Activated T-helper 2 cell treated with anti-CD3 and anti-CD28 coated beads, Interferon-gamma antibody, Interleukin-2, Interleukin-4, amounts not matched to agents 10 μg/mL and 5 μg/mL and 100 μg/mL, durations not matched to agents 14 hours and 24 hours and 36 hours (primary cell): ENCODE measurements at places on chromosomes 16 and 17. TPM values are rescaled to one million over a fixed set of nuclear protein-coding genes. Genes with fewer than 3 reads are reported as not detected.

DDX42 gene
- 138 and 144 TPM in 2 replicates for total RNA-seq

CNGB1 gene
- not detected in 2 replicates for total RNA-seq

DGKE gene
- 26.5 and 28.9 TPM in 2 replicates for total RNA-seq

KRTAP4-1 gene
- not detected in 2 replicates for total RNA-seq

TTYH2 gene
- 17.0 and 19.6 TPM in 2 replicates for total RNA-seq

OR1F1 gene
- not detected in 2 replicates for total RNA-seq

GDPD1 gene
- total RNA-seq, result 2.3 and 2.7 TPM in 2 replicates

KRTAP1-5 gene
- not detected in 2 replicates for total RNA-seq

NXPH3 gene
- 0.21 and 0.25 TPM in 2 replicates for total RNA-seq

ZNF597 gene
- 1.8 and 1.9 TPM in 2 replicates for total RNA-seq
